ENCODE measurements at places on chromosomes 13 and 19. TPM values are rescaled to one million over a fixed set of nuclear protein-coding genes. Genes with fewer than 3 reads are reported as not detected.

Gene MYADM
- polyA plus RNA-seq = 13.6 TPM

Gene FFAR1
- polyA plus RNA-seq = not detected

Gene ZNF91
- 55.3 TPM for polyA plus RNA-seq

Gene CAMSAP3
- 0.78 TPM for polyA plus RNA-seq

Gene OR7D2
- polyA plus RNA-seq = not detected

Gene PSG2
- polyA plus RNA-seq = not detected

Gene FIZ1
- polyA plus RNA-seq = 4.2 TPM

Gene CYP2A7
- polyA plus RNA-seq = not detected

Gene TMED1
- 4.8 TPM for polyA plus RNA-seq

Gene CALR3
- not detected for polyA plus RNA-seq

Gene CD37
- 9.6 TPM for polyA plus RNA-seq

Gene ZNF549
- polyA plus RNA-seq = 2.5 TPM

Gene UGGT2
- 6.9 TPM for polyA plus RNA-seq

Gene SIGLEC7
- not detected for polyA plus RNA-seq

Gene ZNF729
- polyA plus RNA-seq = not detected

Gene TMEM190
- polyA plus RNA-seq = not detected

Gene C1QTNF9
- not detected for polyA plus RNA-seq

Gene ADPRHL1
- 6.3 TPM for polyA plus RNA-seq

Gene BCAM
- polyA plus RNA-seq = not detected

Gene EPSTI1
- polyA plus RNA-seq = 1.1 TPM

Gene ZIM2
- polyA plus RNA-seq = 0.14 TPM

Gene CARM1
- 0.53 TPM for polyA plus RNA-seq

Gene IGFL4
- polyA plus RNA-seq = 6.8 TPM

Gene SIAH3
- 27.0 TPM for polyA plus RNA-seq

Gene HSH2D
- not detected for polyA plus RNA-seq

Gene GRIK5
- polyA plus RNA-seq = 0.40 TPM

Gene METTL21C
- polyA plus RNA-seq = 24.3 TPM

Gene ZNF723
- polyA plus RNA-seq = 11.7 TPM

Gene FDX2
- 29.5 TPM for polyA plus RNA-seq

Gene CCDC70
- not detected for polyA plus RNA-seq

Gene URAD
- not detected for polyA plus RNA-seq

Gene PTH2
- polyA plus RNA-seq = not detected

Gene VSIG10L
- 0.81 TPM for polyA plus RNA-seq

Gene ACP7
- not detected for polyA plus RNA-seq
